T47D (cell line): ENCODE measurements at places on chromosomes 2 and 18.
A peak's percentile ranks its signal among the peaks of the same experiment; 100 is the strongest.

DNA sequence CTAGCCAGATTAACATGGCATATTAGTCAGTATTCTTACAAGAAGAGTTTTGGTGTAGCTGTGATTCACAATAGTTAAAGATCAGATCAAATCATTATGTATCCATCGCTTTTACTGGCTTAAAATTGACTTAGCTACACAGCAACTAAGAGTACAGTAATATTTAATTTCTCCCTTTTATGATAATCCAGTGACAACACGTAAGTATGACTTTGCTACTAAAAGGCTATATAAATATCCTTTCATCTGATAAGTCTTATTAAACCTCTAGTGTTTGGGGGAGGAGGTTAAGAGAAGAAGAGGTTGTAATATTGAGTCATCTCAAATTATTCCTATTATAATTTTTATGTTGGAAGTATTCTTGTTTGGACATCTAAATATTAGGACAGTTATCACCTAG is 51.0 kb downstream of the KCNG3 start:
- no peak for DNase-seq

GRCh38 chr2:174628528-174629169 is 31.0 kb upstream of the WIPF1 start:
- DNase-seq: no peak

- DNase-seq: no peak
These were observed 5.1 kb downstream of the TIMM21 start for GRCh38 chr18:74153377-74153776.

- DNase-seq: no peak
These were observed 55.1 kb upstream of the CD302 start for GRCh38 chr2:159853101-159853500.

DNA sequence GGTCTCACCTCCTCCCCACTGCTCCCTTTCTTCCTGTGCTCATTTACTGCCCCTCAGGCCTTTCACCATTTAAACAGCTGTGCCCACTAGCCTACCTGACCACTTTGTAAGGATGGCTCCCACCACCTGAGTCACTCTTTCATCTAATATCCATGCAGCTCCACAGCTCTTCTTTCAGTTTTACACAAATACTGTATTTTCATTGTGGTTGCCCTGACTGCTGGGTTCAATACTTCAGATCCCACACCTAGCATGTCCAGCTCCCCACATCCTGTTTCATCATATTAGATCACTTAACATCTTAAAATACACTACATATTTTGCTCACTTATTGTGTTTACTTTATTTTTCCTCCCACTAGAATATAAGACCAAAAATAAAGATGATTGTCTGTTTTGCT is 1110.6 kb downstream of the TSN start:
- DNase-seq: no peak

DNA sequence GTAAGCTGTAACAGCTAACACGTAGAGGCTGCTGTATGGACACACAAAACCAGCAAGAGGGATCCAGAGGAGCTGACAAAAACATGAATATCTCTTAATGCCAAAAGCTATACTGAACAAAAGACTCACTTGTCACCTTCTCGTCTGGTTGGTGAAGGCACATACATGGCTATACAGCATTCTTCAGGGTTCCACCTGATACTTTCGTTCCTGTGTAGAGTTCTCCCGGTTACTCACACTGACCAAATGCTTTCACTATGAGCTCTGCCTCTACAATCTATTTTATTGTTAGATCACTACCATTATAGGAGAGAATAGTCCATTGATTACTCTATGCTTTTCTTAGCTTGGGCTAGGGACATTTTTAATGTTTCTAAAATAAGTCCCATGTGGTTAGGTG is 193.1 kb downstream of the HNMT start:
- no peak for DNase-seq

DNA sequence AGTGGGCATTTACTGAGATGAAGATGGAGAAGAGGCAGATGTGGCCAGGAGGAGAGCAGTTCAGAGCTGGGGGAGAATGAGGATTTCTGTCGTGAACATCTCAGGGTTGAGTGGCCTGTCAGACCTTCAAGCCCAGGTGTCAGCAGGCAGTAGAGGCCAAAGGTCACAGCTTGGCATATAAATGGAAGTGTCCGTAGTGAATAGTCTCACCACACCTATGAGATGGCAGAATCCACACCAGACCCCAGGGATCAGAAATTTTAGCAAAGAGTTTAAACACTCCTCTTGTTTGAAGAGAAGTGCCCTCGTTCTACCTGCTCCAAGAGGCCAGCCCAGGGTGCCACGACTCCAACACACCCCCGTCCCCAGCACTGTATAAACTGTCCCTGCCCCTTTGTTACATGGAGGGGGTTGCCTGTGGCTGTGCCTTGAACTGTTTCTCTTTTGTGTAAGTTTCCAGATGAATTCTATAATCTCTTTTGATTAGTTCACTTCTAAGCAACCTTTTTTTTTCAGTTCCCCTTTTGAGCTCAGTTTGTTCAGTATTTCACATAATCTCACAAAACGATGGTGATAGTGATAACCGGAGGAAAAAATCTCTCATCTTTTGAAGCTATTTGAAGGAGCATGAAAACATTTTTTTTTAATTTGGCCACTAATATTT is 69.0 kb upstream of the TTC39C start:
- DNase-seq: no peak

GRCh38 chr2:165427686-165428085 is 41.8 kb upstream of the CSRNP3 start:
- DNase-seq: no peak

DNA sequence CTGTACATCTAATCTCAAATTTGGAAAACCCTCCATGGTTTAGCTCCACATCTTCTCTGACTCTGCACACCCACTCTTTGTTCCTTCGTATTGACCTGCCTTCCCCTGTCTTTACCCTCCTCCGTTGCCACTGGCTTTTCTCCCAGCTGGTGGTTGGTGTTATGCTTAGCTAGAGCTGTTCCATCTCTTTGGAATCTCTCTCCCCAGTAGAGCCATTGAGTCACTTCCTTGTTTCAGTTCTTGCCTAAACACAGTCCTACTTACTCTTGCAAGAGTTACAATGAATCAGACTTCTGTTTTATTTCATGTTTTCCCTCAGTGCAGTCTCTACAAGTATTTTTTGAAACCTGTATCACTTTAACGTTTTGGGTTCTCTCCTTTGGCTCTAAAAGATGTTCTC is 263.9 kb downstream of the LTBP1 start:
- DNase-seq: no peak

DNA sequence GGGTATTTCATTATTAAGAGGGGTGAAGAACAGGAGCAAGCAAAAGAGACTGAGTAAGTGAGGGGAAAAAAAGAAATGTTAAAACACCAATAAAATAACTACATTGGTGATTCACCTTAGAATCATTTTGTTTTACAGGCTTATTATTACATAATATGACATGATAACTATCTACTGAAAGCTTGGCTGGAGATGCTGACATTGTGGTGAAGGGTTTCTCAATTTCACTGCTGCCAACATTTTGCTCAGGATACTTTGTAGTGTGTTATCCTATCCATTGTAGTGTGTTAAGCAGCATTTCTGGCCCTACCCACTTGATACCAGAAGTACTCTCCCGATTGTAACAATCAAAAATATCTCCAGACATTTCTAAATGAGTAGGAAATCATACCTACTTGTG is 1564.6 kb upstream of the NXPH2 start:
- DNase-seq: no peak

- DNase-seq: no peak
These were observed 13.6 kb downstream of the ARID5A start for GRCh38 chr2:96549967-96550786.

GRCh38 chr2:7672027-7672684 is 754.9 kb downstream of the RNF144A start:
- no peak for DNase-seq

GRCh38 chr2:98556344-98557033 is 51.8 kb downstream of the COA5 start:
- DNase-seq: no peak

DNA sequence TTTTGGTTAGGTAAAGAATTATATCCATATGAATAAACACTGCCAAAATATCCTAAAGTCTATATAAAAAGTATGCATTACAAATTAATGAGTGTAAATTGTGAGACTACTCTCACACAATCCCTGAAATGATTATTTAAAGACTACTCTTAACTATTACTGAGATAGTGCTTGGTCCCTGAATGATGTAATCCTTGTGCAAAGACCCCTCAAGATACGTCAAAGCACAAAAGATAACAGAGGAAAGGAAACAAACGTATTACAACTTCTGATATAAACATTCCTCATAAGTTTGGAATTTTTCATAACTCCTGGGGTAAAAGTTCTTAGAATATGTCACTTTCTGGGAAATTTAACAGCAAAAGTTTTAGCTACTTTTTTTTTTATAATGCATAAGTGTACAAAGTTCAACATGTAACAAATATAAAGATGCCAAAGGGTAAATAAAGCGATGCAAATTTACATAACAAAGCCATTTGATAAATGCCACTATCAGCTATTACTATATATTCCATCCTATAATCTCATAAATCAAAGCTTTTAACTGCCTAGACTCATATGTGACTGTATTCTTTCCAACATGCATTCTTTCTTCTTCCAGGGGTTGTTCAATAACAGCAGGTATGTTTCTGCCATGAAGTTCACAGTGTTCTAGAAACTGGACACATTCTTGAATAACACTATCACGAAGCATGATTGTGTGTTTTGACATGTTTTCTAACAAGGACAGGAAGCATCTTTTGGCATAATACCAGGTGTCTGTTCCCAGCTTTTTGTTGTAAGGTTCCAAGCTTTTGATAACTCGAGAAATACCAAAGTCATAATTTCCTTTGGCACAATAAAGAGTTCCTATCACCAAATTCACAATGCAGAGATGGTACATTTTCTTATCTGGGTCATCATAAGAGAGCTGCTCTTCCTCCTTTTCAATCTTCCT is 158.0 kb downstream of the AGPS start:
- no peak for DNase-seq

GRCh38 chr2:128473175-128474035 is 154.7 kb upstream of the HS6ST1 start:
- DNase-seq: peak; percentile 37

DNA sequence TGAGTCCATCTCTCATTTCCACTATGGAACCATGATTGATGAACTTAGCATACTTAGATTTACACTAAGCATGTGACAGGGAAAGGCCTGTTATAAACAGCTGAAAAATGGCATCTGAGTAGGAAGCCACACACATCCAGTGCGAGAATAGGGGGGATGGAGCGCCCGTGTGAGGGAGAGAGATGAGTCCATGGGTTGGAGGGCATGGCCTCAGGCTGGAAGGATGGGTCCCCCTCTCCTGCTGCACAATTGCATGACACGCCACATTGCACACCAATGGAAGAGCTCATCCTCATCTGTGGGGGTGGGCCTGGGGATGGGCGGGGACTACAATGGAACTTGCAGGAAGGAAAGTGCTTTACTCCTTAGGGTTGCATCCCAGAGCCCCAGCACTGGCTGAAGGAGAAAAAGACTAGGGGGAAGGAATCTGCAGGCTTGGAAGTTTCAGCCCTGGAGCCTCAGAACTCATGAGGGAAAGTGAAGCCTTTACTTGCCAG is 46.4 kb upstream of the CXCR4 start:
- no peak for DNase-seq

GRCh38 chr2:109318150-109318948 is 189.3 kb downstream of the SH3RF3 start:
- DNase-seq: no peak

DNA sequence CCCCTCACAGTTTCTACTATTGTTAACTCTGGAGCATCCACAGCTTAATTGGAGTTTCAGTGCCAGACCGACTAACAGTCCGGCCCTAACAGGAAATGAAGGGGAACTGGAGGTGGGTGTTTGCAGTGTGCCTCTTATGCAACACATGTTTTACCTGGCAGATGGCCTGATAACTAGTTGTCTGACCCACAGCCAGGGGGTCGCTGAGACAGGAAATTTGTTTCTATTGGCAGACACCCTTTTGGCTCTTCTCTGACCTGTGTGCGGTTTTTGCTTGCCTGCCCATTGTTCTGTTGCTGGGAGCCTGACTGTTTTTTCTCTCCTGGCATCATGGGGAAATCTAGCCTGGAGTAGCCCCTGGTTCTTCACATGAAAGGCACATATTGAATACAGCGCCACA is 1329.8 kb downstream of the DSC3 start:
- DNase-seq: no peak

GRCh38 chr2:16031058-16031847 is 90.9 kb downstream of the MYCN start:
- no peak for DNase-seq

GRCh38 chr2:8849327-8849726 is 11.9 kb upstream of the KIDINS220 start:
- DNase-seq: no peak

DNA sequence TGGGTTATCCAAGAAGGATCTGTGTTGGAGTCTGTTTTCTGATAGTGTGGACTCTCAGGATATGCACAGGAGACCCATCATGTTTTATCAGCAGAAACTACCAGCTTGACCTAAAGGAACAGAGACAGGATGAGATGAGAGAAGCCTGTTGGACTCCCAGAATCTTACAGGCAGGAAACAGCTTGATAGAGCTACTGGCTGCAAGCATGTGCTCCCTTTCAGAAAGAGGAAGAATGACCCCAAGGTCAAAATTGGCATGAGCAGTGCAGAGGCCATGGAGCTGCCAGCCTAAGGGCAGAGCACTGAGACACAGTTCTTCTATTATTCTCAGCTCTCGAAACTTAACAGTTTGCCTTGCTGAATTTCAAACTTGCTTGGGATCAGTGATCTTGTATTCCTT is 135.2 kb upstream of the NFATC1 start:
- DNase-seq: no peak

- no peak for DNase-seq
These were observed 46.1 kb upstream of the CELF4 start for GRCh38 chr18:37611614-37612279.

GRCh38 chr18:50886929-50887328 is 8.0 kb downstream of the ME2 start:
- DNase-seq: no peak

DNA sequence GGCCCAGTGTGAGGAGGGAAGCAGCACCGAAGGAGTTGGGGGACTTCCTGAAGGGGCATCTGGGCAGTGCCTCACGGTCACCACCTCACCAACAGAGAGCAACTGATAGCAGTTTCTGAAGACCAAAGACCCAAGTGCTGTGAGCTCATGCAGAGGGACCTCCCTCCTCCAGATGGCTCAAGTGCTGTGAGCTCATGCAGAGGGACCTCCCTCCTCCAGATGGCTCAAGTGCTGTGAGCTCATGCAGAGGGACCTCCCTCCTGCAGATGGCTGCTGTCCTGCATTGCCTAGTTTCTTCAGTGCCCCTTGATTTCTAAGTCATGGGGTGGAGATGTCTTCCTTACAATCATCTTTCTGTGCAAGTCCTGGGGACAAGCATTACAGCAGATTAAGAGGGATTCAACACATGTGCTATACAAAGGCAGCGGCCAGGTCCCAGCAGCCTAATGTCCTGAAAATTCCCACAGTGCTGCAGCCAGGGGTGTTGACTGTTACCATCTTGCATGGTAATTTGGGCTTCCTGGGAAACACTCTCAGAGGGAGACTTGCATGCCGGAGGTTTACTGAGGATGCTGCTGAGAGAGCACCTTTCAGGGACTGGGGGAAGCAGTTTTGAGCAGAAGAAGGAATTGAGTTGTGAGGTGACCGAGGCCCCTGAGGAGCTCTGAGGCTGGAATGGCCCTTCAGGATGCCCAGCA is 409.3 kb downstream of the GALR1 start:
- DNase-seq: no peak
